ENCODE measurements at places on chromosomes 4 and X.

GRCh38 chrX:13697455-13697854 is 8.5 kb downstream of the RAB9A start:
- DNase-seq: no peak

DNA sequence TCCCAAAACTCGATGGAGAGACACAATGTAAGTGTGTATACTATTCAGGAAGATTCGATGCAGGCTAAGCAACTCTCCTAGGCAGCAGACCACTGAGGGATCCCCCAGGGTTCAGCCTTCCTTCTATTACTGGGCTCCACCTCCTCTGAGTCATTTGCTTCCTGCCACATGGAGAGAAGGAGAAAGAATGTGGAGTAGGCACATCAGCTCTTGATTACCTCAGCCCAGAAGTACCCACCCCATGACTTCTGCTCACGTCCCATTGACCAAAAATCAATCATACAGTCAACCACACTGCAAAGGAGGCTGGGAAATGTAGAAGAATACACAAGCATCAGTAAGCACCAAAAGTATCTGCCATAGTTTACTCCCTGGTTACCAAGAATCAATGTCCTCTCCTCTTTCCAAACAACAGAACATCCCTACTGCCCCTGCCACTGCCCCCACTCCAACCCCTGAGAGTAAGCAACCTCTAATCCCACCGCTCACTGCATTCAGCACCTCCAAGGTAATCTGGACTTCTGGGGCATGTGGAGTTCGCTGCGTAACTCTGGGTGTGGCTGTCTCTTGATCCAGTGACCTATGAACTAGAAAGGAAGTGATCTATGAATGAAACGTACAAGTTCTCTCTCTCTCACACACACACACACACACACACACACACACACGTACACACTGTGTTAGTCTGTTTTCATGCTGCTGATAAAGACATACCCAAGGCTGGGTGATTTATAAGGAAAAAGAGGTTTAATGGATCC is 91.2 kb upstream of the C1QTNF7 start:
- DNase-seq: no peak

GRCh38 chrX:97637289-97637688 is 753.6 kb downstream of the RPA4 start:
- DNase-seq: no peak

- DNase-seq: no peak
Measured at GRCh38 chr4:7195141-7195515, 2.8 kb downstream of the SORCS2 start.

GRCh38 chrX:78102091-78102490 is 2.0 kb upstream of the PGK1 start:
- no peak for DNase-seq

GRCh38 chrX:29488919-29489318 is 726.4 kb upstream of the MAGEB2 start:
- DNase-seq: no peak

GRCh38 chr4:147571036-147571770 is 46.0 kb upstream of the TMEM184C start:
- DNase-seq: no peak

DNA sequence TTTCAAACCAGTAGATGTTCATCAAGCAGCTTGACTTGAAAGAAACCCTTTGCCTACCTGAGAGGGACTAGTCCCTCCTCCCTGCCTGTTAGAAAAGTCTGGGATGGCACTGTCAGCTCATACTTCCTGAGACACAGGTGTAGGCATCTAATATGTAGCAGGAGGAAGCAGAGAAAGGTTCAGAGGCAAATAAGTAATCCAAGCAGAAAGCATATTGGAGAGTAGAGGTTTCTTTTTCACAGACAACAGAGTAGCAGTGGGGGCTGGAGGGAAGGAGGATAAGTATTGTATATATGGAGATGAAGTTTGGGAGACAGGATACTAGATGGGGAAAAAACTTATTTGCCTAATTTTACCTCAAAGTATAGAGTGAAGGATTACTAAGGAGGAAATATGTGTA is 81.5 kb downstream of the FNIP2 start:
- no peak for DNase-seq

- DNase-seq: no peak
Measured at GRCh38 chr4:105417624-105418023, 56.2 kb downstream of the PPA2 start.

GRCh38 chr4:75391489-75392166 is 122.6 kb downstream of the RCHY1 start:
- DNase-seq: no peak

DNA sequence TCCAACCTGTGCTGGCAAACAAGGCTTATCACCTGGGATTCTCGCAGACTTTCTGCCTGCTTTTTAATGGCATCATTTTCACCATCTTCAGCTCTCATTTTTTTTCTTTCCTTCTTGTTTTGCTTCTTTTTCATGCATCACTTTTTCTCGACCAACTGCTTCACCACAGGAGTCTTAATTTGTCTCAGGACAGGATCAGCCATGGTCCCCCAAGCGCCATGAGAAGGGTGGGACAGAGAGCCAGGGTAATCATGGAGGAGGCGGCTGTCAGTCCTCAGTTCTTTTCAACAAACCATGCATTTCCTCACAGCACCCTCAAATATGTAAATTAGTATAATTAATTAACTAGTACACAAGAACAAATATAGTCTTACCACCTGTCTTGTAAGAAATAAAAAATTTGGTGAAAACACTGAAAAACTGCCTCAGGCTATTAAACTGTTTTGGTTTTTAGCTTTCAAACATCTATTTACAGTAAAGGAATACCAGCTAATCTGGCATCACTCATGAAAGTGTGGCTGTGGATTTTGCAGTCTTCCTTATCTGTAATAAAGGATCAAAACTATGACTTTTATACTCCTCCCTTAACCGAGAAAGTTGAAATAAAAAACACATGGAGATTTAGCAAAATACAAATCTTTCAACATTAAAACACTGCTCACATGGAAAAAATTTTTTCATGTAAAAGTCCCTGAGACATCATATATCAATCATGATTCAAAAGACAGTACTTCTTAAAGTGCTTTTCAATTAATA is 19.1 kb downstream of the EIF4E start:
- DNase-seq: no peak

DNA sequence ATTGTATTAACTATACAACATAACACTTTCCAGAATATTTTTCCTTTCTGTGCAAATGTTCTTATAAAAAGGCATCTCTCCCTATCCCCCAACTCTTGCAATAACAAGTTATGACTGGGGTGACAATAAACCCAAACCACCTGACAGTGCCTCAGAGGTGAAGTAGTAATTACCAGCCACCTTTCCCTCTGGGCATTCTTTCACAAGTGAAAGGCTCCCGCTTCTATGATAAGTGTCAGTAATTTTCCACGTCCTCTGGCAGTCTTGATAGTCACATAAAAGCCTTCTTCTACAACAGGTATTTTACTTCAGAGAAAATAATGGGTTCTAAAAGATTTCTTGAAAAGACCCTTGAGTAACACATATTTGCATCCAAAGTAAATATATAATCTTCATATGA is 82.7 kb downstream of the MANBA start:
- no peak for DNase-seq

DNA sequence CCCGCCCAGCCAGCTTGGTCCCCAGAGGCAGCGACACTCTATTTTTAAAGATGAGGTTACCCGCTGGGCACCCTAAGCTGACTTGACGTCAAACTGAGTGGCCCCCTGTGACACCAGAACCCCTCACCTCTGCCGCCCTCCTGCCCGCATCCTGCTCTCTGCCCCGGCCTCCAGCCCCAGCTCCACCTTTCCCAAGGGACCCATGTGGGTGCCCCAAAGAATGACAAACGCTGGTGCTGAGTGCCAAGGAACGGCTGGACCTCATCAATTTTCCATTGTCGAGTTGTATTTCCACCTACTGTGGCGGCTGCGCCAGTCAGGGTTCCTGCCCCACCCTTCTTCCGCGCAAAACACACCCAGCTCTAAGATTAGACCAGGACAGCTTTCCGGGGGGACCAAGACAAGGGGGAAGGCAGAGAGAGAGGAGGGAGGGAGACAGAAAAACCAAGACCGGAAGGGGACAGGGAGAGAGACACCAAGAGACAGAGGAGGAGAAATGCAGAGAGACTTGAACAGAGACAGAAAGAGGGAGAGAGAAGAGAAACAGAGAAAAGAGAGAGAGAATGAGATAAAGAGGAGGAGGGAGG is 2.0 kb downstream of the PRKX start:
- no peak for DNase-seq

DNA sequence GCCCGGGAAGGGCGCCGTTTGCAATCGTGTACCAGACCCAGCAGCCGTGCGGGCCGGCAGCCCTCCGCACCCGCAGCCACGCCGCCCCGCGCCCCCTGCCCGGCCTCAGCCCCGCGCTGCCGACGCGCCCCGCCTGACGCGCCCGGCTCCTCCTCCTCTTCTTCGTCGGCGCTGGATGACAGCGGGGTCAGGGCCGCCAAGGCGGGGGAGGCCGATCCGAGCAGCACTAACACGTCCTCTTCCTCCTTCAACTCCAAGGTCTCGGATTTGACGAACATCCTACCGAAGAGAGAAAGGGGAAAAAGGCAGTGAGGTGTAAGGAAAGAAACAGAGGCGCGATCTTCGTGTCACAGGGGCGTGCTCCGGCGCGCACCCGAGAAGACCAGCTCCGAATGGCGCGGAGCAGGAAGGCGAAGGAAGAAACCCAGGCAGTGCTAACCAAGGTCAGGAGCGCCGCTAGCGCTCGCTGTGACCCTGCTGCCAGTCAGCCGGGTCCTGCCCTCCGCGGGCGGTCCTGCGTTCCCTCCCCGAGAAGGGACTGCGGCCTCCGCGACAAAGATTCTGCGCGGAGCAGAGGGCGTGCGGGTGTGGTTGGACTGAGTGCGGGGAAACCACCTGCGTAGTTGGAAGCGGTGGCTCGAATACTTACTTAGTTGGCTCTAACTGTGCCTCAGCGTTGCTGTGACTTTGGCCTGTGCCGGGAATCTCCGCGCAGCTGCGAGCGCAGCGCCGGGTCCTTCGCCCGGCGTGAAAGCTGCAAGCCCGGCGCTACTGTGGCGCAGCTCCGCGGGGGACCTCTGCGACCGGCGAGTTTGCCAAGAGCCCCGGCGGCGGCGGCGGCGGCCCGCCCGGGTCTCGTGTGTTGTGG is 548 bp downstream of the NEUROG2 start:
- no peak for DNase-seq

DNA sequence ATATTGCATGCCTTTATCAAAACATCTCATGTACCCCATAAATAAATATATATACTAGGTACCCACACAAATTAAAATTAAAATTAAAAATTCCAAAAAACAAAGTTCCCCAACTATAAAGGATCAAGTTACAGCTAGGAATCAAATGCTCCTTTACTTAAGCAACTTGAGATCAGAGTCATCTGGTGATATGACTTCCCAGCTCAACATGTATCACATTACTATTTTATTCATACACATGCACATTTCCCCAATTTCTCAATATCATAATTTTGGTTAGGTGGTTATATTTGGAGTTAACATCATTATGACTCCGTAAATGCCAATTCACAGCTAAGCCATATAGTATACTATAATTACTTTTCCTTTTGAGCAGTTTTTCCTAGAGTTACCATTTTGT is 60.9 kb downstream of the CLOCK start:
- DNase-seq: no peak
